ENCODE measurements at places on chromosomes 7 and 10. TPM values are rescaled to one million over a fixed set of nuclear protein-coding genes. Genes with fewer than 3 reads are reported as not detected.

Gene BTBD16
- total RNA-seq: not detected

Gene COMTD1
- total RNA-seq: 43.2 TPM

Gene WDR86
- total RNA-seq: not detected

Gene LBX1
- total RNA-seq: not detected

Gene OR2A25
- total RNA-seq: not detected

Gene CAMK2B
- total RNA-seq: not detected
